RPMI7951 (cell line): ENCODE measurements at places on chromosomes 2 and 18.

DNA sequence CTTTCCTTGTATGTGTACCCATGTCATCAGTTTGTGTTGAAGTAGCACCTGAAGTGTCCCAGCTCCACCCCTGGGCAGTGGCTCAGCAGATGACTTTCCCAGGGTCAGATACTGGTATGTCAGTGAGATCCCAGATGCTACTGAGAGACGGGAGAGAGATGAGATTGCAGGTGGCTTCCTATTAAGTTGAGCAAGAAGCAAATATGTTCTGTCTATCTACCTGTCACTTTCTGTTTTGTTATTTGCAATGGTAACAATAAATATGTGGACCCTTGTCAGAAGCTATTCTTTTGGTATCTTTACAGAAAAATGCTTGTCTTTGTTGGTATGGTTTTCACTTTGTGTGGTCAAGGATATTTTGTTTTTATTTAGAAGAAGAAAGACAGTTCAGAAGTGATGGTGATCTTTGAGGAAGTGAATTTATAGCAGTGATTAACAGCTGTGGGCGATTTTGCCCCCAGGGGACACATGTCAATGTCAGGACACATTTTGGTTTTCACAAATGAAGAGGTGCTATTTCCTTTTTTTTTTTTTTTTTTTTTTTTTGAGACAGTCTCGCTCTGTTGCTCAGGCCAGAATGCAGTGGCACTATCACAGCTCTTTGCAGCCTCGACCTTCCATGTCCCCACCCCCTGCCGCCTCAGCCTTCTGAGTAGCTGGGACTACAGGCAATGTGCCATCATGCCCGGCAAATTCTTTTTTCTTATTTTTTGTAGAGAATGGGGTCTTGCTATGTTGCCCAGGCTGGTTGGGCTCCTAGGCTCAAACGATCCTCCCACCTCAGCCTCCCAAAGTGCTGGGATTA is 21.4 kb downstream of the MGAT5 start:
- no peak for DNase-seq

DNA sequence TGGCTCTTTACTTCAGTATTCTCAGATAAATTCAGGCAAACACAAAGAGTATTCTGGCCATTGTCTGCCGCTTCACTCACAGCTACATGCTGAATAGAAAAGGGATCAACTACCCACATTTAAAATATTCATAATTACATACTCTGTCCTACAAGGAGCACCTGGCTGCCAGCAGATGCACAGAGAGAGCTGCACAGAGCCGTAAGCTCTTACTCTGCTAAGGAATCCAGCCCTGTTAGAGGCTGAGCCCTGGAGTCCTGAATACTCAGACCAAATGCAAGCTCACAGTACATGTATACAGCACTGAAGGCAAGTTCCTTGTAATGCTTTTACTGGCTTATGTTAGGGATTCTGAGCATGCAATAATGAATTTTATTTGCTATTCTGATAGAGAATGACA is 80.3 kb downstream of the FTCDNL1 start:
- DNase-seq: no peak

DNA sequence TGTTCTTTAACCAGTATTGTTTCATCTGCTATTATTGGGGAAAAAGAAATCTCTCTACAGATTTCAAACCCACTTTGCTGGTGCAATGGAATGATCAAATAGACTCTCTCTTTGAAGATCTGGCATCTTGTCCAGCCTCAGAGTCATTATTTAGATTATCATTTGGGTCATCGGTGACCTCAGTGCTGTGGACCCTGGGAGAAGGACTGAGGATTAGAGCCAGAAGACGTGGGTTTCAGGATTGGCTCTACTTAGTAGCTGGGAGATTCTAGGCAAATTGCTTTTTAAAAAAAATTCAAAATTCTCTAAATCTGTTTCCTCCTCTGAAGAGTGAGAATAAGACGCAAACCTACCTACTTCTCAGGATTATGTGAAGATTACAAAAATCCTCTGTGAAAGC is 107.6 kb upstream of the CTAGE1 start:
- DNase-seq: no peak

- no peak for DNase-seq
Observed at GRCh38 chr2:216758256-216759155, 63.2 kb upstream of the IGFBP5 start.

GRCh38 chr2:161576421-161576820 is 47.8 kb upstream of the SLC4A10 start:
- DNase-seq: peak; percentile 44
